ENCODE measurements at places on chromosomes 5 and 9.

DNA sequence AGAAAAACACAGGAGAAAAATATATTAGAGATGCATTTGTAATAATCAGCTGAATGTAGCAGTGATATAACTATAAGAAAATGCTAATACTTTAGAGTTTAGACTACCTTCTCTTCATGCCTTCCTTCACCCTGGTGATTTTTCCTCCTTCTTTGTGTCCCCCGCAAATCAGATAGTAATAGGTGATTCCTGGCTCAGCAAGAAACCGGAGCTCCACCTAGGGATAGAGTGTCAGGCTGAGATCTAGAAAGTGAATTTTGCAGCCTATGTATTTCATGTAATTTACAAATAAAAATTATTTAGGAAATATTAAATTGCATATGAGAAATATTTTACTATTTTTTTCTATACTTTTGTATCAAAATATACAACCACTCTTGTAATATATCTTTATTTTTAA is 109.8 kb upstream of the ST8SIA4 start:
- DNase-seq = peak; percentile 13

DNA sequence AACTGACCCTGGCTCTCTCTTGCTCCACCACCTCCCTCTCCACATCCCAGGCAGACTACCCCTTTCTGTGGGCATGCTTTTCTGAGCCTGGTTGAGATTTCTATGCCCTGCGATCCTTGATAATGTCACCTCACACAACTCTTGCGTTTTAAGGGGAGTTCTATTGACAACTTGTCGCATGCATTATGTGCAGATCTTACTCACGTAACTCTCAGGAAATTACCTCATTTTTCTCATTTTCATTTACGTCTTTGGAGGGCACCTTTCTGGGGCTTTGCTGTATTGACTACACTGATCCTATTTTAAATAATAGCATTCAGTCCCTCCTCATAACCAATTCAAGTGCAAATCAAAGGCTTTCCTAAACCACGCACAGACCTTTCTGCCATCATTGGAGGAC is 140.4 kb upstream of the WWC1 start:
- DNase-seq = no peak

DNA sequence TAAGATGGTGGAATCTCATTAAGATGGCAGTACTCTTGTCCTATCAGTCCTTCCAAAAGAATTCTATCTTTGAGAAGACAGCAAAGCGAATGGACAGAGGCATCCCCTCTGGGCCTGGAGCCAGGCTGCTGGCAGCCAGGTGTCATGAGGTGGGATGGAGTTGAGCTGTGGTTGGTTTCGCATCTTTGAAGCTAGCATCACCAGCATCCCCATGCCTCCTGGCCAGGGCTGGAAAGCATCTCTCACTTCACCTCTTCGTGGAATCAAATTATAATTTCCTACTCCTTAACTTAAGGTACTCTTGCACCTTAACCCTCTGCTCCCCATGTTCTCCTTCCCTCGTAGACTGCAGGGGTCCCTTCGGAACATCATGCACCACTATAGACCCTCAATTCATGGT is 248.3 kb downstream of the GADD45G start:
- DNase-seq = no peak

DNA sequence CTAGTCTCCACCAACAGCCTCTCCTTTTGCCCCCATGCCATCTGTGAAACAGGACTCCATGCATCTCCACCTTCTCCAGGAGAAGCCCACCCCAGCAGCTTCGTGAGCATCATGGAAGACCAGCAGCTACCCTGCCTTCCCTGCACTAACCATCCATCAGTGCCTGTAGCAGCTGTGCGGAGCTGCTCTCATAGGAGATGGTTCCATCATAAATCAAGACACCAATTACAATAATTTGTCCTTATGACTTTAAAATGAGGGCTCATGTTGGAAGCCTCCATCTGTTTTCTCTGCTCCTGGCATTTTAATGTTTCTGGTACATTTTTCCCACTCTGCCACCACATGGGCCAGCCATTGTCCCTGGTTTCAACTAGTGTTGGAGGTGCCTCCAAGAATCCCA is 69.9 kb downstream of the FGF1 start:
- DNase-seq = no peak

- DNase-seq = no peak
Measured at GRCh38 chr5:90113108-90113507, 296.4 kb downstream of the CETN3 start.

GRCh38 chr5:169945831-169946261 is 34.4 kb downstream of the INSYN2B start:
- no peak for DNase-seq

- peak; percentile 40 for DNase-seq
Measured at GRCh38 chr9:137000177-137000930, 4.0 kb upstream of the CLIC3 start.

All from CD4-positive, alpha-beta T cell treated with Interleukin-2 at 100 ng/mL for 4 hours (primary cell).